ENCODE measurements at places on chromosomes 7 and 10.
A peak's percentile ranks its signal among the peaks of the same experiment; 100 is the strongest.

- no peak for DNase-seq
These were observed 3.0 kb downstream of the KMT2E start for GRCh38 chr7:105016709-105017656.

DNA sequence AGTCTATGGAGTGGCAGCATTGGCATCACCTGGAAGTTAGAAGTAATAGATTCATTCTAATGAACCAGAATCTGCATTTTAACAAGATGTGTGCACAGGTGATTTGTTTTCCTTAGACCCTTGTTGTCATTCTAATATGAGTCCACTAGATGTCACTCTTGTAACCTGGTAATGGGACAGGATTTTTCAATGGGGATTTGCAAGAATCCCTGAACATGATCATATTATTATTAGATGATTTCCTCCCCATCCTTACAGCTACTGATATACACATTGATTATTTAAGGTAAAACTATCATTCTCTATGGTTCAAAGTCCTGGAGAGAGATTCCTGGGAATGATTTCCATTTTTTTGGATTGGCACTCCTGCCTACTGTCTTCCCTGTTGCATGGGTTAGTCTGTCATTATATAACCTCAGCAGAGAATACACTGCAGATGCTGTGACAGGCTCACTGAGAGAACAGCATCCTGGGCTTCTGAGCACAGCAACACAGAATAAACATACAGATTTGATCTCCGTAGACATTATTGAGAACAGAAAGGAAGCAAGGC, 194.9 kb downstream of the SUGCT start:
- peak; percentile 59 for DNase-seq

- DNase-seq: no peak
These were observed at the start of gene PRSS37 for GRCh38 chr7:141841385-141841784. TSS of gene PRSS37 (minus strand) at chr7:141841485. CDS start at chr7:141841049, 436 bp downstream.

GRCh38 chr7:18420748-18421147, 74.8 kb upstream of the HDAC9 start:
- DNase-seq: peak; percentile 60

- no peak for DNase-seq
These were observed 138.6 kb upstream of the GRB10 start for GRCh38 chr7:50921114-50921813.

- peak; percentile 54 for DNase-seq
These were observed 146.3 kb downstream of the GPR85 start for GRCh38 chr7:112940314-112940732.

DNA sequence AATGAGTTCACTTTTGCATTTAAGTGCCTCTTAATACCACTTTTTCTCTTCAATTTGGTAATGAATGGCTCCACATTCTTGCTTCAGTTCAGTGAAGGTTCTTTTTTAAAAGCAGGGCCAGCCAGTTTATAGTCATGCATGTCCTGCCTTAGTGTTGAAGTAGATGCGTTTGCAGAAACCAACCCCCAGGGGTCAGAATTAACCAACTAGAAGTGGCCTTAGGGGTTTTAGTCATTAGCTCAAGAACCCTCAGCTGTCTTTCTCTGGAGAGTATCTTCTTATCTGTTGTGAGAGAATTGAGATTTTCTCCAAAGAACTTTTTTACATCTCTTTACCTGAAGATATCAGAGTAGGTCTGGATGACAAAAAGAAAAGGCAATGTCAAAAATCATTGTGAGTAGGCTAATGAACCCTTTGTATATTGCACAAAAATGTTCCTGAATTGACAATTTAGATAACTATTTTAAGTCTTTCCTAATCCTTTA, 82.2 kb downstream of the PIK3CG start:
- DNase-seq: peak; percentile 78

GRCh38 chr10:116132780-116133399, 140.1 kb downstream of the GFRA1 start:
- no peak for DNase-seq

- no peak for DNase-seq
These were observed 54.3 kb downstream of the SMKR1 start for GRCh38 chr7:129556607-129557133.

DNA sequence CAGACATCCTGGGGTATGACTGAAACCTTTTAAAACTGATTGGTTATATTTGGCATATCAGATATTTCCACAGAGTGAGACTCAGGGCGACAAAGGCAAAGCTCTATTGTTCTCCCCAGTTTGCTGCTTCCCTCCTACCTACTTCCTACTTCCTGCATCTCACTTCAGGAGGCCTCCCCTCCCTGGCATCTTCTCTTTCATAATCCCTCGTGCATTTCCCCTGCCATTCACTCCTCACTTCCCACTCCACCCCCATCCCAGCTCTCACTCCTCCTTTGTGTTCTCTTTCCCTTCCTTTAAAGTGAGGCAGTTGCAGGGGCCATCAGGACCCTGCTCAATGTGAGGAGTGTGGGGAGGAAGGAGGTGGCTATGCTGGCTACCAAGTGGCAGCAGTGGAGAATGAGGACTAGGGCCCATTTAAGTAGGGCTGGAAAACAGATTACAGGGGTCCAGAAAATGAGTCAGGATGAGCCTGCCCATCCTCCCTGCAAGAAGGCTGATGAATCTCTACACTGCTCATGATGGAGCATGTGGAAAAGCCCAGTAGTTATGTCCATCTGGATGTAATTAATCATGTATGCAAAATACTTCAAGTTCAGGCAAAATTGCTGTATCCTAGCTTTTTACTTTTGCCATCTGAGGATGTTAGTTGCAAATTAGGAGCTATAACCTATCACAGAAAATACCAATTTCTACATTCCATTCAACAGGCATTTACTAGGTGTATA, 311.8 kb upstream of the IMMP2L start:
- no peak for DNase-seq

- DNase-seq: no peak
These were observed 224.1 kb downstream of the SLC25A13 start for GRCh38 chr7:96097835-96098234.

- DNase-seq: no peak
These were observed 60.5 kb downstream of the POM121L12 start for GRCh38 chr7:53095731-53096501.

GRCh38 chr7:151416941-151417315, 7.1 kb upstream of the WDR86 start:
- no peak for DNase-seq

DNA sequence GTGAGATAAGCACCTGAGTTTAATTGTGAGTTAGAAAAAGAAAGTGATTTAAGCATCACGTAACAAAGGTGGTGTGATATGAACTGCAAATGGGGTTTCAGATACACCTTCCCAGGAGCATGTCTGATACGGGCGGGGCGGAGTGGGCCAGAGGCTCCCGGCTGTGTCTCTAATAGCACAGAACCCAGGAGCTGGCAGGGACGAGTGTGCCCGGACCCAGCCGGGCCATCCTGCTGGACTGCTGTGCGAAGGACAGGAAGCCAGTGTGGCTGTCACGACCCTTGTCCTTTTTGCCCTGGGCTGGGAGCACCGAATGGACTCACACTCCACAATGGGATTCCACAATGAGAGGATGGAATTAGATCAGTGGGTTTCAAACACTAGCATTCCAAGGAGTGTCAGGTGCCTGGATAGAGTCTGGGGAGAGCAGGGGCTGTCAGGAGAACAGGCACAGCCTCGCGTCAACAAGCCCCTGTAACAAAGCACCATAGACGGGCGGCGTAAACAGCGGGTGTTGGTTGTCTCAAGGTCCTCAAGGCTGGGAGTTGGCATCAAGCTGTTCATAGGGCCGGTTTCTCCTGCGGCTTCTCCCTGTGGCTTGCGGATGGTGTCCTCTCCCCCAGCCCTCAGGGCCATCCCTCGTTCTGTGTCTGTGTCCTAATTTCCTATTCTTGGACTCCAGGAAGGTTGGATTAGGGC, 242.6 kb upstream of the PITRM1 start:
- no peak for DNase-seq

- no peak for DNase-seq
These were observed 33.9 kb upstream of the CTTNBP2 start for GRCh38 chr7:117907049-117907640.

GRCh38 chr10:12042409-12042796, 206 bp downstream of the UPF2 start:
- DNase-seq: peak; percentile 37

DNA sequence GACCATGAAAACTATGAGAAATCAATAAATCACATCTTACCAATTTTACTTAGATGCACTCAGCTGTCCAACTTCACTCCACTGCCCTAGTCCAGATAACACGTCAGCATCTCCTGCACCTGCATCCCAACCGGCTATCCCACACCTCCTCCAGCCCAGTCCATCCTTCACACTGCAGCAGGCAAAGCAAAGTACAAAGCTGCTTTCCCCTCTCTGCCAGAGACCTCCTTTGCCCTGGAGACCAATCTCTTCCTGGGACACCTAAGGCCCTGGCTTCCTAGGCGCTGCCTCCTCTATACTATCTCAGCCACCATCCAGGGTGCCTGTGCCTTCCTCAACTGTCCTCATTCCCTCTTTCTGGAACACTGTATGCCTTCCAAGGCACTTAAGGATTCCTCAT, 90.3 kb upstream of the DDC start:
- no peak for DNase-seq

GRCh38 chr10:19638182-19638895, 177.9 kb upstream of the PLXDC2 start:
- no peak for DNase-seq

DNA sequence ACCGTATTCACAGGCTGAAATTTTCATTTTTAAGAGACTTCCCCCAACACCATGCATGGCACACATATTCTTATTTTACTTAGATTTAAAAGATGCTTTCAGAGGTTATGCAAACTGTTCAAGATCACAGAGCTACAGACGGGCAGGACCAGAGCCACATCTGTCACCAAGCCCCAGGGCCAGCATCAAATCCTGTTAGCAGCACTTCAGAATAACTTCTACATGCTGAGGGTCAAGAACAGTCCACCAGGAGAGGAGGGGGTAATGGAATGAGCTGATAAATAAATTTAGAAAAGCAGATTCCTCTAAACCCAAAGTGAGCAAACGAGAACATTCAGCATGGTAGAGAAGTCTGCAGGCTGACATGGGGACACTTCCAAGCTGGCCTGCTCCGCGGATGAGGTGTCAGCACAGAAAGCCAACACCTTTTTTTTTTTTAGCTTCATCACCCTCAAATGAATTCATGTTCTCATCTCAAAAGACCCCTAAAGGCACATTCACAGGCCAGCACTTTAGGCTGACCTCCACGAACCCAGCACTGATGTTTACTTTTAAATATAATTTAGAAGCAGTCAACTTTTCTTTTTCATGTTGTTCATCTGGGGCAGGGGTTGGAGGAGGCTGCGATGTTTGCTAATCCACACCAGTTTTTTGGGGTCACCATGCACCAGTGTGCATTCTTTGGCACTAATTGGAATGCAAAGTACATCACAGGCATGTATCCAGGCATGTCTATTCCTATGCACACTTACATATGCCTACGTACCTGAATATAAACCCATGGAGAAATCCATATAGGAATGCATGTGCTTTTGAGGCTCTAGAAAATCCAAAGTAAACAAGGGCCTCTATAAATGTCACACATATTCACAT, 249.0 kb downstream of the TNS3 start:
- no peak for DNase-seq

GRCh38 chr10:51433949-51434475, 265.4 kb downstream of the CSTF2T start:
- DNase-seq: no peak
